ENCODE measurements at places on chromosomes 5 and 9.

GRCh38 chr5:14213813-14214585, 70.9 kb downstream of the TRIO start:
- DNase-seq = no peak

GRCh38 chr5:55701462-55702103, 10.5 kb downstream of the SLC38A9 start:
- no peak for DNase-seq

DNA sequence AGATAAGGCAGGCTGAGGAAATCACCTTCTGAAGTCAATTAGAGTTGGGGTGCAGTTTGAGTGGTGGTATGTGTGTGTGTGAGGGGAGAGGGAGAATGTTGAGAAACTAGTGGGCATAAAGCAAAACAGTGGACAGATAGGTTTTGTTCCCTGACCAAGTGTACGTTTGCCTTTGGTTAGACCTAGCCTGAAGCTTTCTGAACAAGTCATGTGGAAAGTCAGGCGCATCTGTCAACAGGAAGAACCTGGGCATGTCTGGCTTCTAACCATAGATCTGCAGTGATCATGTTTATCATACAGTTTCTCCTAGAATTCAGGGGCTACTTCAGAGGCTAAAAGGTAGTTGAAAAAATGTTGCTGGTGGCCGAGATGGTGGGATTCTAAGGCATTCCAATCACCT, 143.2 kb upstream of the PCA3 start:
- no peak for DNase-seq

- DNase-seq = no peak
Observed at GRCh38 chr5:98585661-98586310, 187.7 kb upstream of the RGMB start.

DNA sequence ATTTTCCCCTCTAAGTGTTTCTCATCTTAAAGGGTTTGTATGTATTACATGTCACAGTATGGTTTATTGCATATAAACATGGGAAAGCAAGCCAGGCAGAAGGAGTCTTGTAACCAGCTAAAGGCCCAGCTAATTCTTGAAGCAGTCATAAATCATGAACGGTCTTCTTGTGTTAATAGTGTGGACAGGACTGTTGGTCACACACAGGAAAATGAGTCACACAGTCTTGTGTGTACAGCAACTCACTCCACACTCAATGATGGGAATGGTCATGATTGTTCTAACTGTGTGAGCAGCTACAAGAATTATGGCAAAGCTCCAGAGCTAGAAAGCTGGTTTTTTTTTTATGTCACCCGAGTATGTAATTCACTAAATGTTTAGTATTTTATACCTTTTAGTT, 123.9 kb downstream of the GHR start:
- no peak for DNase-seq

DNA sequence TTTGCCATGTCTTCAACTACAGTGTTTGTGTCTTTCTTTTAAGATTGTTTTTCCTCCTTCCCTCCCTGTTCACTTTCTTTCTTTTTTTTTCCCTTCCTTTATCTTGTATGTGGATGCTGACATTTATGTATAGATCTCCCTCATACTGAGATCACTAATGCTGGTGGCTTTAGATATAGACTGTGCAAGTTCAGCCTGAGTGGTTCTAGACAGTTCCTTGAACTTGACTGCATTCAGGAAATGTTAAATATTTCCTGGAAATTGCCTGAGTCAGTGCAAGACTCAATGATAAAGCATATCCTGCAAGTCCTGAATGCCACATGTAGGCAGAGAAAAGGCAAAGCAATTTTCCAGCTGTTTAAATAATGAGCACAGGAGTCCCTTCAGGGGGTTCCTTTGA, 182.5 kb upstream of the NR3C1 start:
- no peak for DNase-seq
